ENCODE measurements at places on chromosomes 7 and 10.

GRCh38 chr10:30687698-30688213 lies 58.2 kb upstream of the LYZL2 start:
- H3K36me3 ChIP-seq = no peaks in the 10 kb centered on the region
- no peaks in the 10 kb centered on the region for H3K27me3 ChIP-seq
- H3K4me3 ChIP-seq = no peak overlapping the region
- peak; percentile 70 for DNase-seq
- H3K4me1 ChIP-seq = no peaks in the 10 kb centered on the region

- H3K36me3 ChIP-seq = no peaks in the 10 kb centered on the region
- no peaks in the 10 kb centered on the region for H3K27me3 ChIP-seq
- no peak overlapping the region for H3K27ac ChIP-seq
- peaks cover 17% of the 10 kb centered on the region for H3K4me1 ChIP-seq
- no peak overlapping the region for H3K4me3 ChIP-seq
These were observed 512.1 kb downstream of the RPS24 start for GRCh38 chr10:78545756-78546155.

- H3K4me1 ChIP-seq = peaks cover 3% of the 10 kb centered on the region
- no peaks in the 10 kb centered on the region for H3K27me3 ChIP-seq
- no peak overlapping the region for H3K27ac ChIP-seq
- no peak for DNase-seq
- H3K36me3 ChIP-seq = no peaks in the 10 kb centered on the region
- H3K4me3 ChIP-seq = no peak overlapping the region
These were observed 32.0 kb downstream of the NRAP start for GRCh38 chr10:113631684-113632367.

GRCh38 chr7:69683002-69683401 lies 84.7 kb downstream of the AUTS2 start:
- DNase-seq = no peak
- H3K36me3 ChIP-seq = no peaks in the 10 kb centered on the region
- H3K4me1 ChIP-seq = peaks cover 11% of the 10 kb centered on the region

DNA sequence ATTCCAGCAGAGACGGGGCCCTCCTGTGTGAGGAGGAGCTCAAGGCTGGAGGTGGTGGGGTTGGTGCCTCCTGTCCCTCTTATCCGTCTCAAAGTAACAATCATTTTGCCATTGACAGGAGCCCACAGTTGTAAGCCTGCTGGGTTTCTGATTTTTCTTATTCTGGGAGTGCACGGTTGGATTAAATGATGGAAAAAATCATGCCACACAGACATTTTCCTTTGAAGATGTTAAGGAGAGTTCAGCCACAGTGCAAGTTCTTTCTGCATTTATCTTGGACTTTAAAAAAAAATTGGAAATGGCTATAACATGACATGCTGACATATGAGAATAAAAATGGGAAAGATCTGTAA lies 8.4 kb upstream of the LYZL1 start:
- H3K4me3 ChIP-seq = no peak overlapping the region
- H3K27ac ChIP-seq = no peak overlapping the region
- no peak for DNase-seq
- H3K36me3 ChIP-seq = no peaks in the 10 kb centered on the region
- no peaks in the 10 kb centered on the region for H3K27me3 ChIP-seq

DNA sequence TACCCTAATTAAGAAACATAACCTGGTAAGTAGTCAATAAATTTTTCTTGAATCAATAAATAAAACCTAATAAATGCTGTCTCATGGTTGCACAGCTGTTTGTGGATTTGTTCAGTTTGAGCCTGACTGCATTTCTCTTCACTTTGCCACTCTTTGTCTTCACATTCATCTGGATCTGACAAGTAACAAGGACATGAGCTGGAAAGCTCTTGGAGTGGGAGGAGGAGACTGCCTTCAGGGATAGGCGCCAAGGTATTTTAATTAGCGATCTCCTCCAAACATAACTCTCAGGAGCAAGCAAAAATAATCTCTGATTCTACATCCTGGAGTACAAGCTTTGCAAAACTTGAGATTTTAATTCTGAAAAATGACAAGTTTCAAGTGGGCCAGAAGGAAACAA lies 251.0 kb downstream of the BMPER start:
- no peak overlapping the region for H3K27ac ChIP-seq
- H3K27me3 ChIP-seq = no peaks in the 10 kb centered on the region
- DNase-seq = no peak
- H3K4me1 ChIP-seq = no peaks in the 10 kb centered on the region
- H3K4me3 ChIP-seq = no peak overlapping the region

DNA sequence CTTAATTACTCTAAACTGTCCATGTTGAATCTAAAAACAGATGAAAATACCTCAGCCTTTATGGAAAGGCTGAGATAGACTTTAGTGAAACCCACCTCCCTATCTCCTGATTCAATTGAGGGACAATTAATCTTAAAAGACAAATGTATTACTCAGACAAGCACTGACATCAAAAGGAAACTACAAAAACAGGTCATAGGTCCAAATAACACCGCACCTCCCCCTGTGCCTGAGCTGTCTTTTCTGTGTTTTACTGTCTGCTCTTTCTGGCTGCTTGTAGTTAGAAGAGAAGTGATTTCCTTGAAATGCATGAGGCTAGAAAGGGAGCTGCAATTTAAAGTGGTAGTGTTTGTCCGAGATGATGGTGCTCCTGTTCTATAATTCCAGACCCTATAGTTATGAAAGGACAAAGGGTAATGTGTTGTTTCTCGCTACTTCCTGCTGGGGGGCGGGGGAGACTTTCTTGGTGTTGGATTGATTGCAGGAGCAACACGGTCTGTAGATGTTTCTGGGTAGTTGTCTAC lies 16.0 kb downstream of the AKR1C8 start:
- no peaks in the 10 kb centered on the region for H3K27me3 ChIP-seq
- no peak for DNase-seq
- H3K27ac ChIP-seq = peak overlapping the region; percentile 29
- no peaks in the 10 kb centered on the region for H3K36me3 ChIP-seq
- H3K4me1 ChIP-seq = peaks cover 2% of the 10 kb centered on the region

DNA sequence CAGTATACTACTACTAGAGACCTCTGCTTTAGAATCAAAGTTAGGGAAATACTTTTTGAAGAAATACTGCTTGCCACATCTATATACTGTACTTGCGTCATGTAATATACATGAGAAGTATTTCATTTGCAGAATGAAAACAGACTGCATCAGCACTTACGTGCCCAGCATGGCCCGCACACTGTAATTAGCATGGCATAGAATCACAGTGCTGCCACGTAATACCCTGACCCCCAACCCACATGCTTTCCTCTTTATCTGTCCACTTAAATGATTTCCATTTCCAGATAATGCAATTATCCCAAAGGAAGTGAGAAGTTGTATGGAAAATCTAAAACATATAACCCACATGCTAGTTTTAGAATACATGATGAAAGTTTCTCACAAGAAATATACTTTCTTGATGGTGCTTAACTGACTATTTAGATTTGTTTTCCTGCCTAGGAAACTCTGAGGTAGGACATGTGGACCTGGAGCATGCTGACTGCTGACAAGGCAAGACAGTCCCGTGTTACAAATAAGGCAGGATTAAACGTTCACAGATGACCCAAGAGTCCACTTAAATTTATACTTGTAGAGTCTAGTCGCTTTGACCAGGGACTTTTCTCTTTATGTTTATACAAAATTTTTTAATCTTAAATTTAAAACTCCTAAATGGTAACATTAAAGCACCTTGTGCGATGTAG lies 12.6 kb downstream of the USP6NL start:
- H3K27ac ChIP-seq = no peak overlapping the region
- no peak overlapping the region for H3K4me3 ChIP-seq
- H3K27me3 ChIP-seq = no peaks in the 10 kb centered on the region
- peaks cover 2% of the 10 kb centered on the region for H3K36me3 ChIP-seq

Measured in neuronal stem cell (in vitro differentiated cells).